CD4-positive, alpha-beta memory T cell (primary cell): ENCODE measurements at places on chromosomes 2 and 18.

GRCh38 chr2:83368916-83369315, 1090.2 kb downstream of the SUCLG1 start:
- no peak overlapping the region for H3K4me3 ChIP-seq
- H3K27me3 ChIP-seq: no peaks in the 10 kb centered on the region
- no peak for DNase-seq
- H3K4me1 ChIP-seq: no peaks in the 10 kb centered on the region

DNA sequence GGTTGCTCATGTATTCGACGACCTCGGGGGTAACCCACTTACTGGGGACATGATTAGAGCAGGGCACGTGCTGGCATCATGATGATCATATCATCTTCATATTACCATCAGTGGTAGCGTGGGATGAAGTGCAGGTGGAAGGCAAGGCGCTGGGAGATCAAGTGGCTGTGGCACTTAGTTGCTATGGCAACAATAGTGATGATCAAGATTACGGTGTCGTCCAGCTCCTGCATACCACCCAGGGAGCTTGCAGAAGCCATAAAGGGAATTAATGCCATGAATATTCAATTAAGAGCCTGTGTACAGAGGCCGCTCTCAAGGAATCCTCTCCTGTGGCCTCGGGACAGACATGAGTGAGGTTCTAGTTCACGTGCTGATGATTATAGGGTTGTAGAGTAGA, 237.2 kb upstream of the COPS8 start:
- no peaks in the 10 kb centered on the region for H3K27me3 ChIP-seq
- no peaks in the 10 kb centered on the region for H3K4me1 ChIP-seq
- H3K4me3 ChIP-seq: no peak overlapping the region
- no peak for DNase-seq

GRCh38 chr2:239186516-239187357, 214.1 kb downstream of the HDAC4 start:
- no peak for DNase-seq
- H3K27me3 ChIP-seq: no peaks in the 10 kb centered on the region
- no peak overlapping the region for H3K4me3 ChIP-seq
- H3K36me3 ChIP-seq: peaks cover 47% of the 10 kb centered on the region
- no peak overlapping the region for H3K27ac ChIP-seq

- H3K36me3 ChIP-seq: no peaks in the 10 kb centered on the region
- no peaks in the 10 kb centered on the region for H3K4me1 ChIP-seq
- no peak overlapping the region for H3K27ac ChIP-seq
- no peak overlapping the region for H3K4me3 ChIP-seq
- H3K27me3 ChIP-seq: no peaks in the 10 kb centered on the region
Measured at GRCh38 chr2:116329280-116329679, 1485.2 kb upstream of the DDX18 start.

DNA sequence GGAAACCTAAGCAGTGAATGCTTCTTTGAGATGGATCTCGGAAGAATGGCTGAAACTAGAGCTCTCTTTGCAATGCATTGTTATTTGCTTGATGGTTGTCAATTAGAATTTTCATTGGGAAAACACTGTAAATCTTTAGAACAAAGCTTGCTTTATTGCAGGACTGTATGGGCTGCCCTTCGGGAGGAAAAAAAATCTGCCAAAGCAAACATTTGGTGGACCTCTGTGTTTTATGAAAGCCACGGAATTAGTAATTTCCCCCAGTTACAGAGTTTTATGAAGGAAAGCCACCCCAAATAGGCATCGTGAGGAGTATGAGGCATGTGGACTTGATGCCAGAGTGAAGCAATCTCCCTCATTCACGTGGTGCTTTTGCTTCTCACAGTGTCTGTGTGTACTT, 33.5 kb downstream of the RHBDD1 start:
- no peak for DNase-seq
- H3K27ac ChIP-seq: no peak overlapping the region
- no peaks in the 10 kb centered on the region for H3K36me3 ChIP-seq
- no peaks in the 10 kb centered on the region for H3K4me1 ChIP-seq
- no peak overlapping the region for H3K4me3 ChIP-seq

- H3K4me1 ChIP-seq: no peaks in the 10 kb centered on the region
- H3K36me3 ChIP-seq: no peaks in the 10 kb centered on the region
- H3K4me3 ChIP-seq: no peak overlapping the region
- no peak overlapping the region for H3K27ac ChIP-seq
- no peak for DNase-seq
Measured at GRCh38 chr2:47690132-47690531, 92.8 kb upstream of the MSH6 start.

DNA sequence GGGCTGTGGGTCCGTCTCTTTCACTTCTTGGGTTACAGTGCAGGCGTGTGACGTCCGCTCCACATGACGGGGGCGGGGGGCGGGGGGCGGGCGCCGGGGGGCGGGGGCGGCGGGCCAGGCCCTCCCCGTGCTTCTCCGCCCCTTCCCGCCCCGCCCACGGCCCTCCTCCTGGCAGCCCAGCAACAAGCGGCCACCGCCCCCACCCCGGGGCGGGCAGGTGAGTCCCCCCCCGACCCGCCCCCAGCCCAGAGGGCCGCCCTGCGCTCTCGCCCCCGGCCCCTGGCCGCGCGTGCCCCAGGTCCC, 3.6 kb downstream of the ZNF516 start:
- H3K27ac ChIP-seq: no peak overlapping the region
- H3K4me1 ChIP-seq: peaks cover 34% of the 10 kb centered on the region
- peak overlapping the region; percentile 75 for H3K4me3 ChIP-seq
- DNase-seq: peak; percentile 40
- peaks cover 25% of the 10 kb centered on the region for H3K27me3 ChIP-seq
- H3K36me3 ChIP-seq: no peaks in the 10 kb centered on the region

DNA sequence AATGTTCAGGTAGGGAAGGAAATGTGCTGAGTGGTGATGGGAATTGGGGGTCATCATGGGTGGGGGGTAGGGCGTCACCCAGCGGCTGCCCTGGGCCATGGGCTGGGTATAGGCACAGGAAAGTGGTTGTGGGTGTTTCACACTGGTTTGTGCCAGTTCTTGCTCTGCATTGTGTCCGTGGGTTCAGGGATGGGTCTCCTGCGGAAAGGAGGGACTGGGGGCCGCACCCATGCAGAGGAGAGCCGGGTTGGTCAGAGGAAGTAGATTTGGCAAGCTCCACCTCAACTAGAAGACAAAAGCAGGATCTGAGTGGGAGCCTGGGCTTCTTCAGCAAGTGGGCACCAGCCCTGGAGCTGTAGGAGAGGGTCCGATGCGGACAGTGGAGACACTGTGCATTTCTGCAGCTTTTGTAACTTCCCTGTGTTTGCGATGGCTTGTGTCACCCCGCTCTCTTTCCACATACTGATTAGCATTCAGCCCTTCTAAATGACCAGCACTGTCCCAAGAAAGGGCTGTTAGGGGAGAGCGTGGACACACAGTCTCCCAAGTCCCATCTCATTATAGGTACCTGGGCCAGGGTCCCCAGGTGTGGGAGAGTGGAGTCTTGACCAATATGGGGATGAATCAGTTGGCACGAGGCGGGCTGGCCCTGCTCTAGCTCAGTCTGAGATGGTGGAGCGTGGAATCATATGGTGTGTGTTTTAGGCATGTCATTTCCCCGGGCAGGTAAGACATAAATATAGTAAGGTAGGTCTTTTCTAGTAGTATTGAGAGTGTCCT, 67.2 kb downstream of the LRRFIP1 start:
- DNase-seq: peak; percentile 20
- H3K4me1 ChIP-seq: peaks cover 76% of the 10 kb centered on the region
- H3K4me3 ChIP-seq: peak overlapping the region; percentile 79
- no peaks in the 10 kb centered on the region for H3K27me3 ChIP-seq

DNA sequence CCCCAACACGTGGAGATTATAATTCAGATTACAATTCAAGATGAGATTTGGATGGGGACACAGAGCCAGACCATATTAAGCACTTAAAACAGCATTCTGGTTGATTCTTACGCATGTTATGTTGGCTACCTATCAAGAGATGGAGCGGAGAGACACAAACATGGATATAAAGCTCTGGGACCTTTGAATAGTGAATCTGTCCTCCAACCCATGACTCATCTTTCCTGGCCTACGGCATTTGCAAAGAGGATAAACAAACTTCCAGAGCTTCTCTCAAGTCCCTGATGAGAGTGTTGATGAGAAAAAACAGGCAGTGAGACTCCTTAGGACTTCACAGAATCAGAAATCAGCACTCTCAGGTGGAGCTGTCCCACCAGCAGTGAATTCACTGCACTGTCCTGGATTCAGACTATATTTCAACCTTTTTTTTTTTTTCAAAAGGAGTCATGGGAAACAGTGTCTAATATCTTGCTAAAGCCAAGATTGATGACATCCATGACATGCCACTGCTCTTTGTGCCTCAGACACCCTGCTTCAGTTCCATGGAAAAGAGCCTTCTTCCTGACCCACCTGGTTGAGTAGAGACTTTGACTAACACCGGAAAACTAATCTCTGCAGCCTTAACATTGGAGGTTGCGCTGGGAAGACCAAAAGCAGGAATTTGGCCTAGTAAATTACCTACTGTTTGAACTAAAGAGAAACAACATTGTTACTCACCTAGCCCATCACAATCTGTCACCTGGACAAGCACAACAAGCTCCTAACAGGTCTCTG, 62.1 kb upstream of the NPAS2 start:
- no peaks in the 10 kb centered on the region for H3K27me3 ChIP-seq
- H3K4me3 ChIP-seq: no peak overlapping the region
- H3K36me3 ChIP-seq: no peaks in the 10 kb centered on the region
- no peak for DNase-seq
